ENCODE measurements at places on chromosomes 12 and 14.

DNA sequence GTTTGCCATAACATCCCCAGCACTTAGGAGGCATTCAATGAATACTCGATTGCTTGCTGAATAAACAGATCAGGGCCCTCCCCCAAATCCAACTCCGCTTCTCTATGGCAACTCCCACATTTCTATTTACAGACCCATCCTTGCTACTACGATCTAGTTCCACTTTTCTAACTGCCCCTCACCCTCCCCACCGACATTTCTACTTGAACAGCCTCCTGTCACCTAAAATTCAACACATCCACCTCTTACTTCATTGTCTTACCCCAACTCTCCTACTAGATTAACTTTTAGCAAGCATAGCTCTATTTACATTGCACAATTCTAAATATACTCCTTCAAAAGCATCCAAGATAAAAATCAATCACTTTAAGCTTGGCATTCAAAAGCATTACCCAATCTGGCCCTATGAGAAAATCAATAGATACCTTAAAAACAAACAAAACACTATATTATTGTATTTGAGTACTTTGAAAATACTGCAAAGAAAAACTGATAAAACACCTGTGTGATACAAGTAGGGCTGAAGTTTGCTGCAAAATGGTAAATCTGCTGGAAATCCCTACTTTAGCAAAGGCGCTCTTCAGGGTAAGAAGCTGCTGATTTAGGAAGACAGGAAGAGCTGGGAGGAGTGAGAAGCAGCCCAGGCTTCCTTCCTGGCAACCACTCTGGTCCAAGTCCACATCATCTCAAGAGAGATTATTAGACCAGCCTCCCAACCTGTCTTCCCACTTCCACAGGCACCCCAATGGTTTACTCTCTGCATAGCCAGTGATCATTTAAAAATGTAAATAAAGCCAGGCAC, 96.4 kb downstream of the HECTD4 start:
- no peak for DNase-seq

DNA sequence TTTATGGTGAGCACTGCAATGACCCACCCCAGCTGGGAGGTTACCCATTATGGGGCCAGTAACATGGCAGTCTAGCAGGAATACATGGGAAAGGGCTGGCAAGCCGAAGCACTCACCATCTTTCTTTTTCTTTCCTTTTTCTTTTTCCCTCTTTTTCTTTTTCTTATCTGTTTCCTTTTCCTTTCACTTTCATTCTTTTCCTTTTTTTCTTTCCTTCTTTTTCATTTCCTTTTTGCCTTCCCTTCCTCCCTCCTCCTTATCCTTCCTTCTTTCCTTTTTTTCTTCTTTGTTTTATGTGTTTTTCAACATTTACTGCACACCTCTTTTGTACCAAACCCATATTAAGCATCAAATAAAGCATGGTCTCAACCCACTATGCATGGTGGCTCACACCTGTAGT, 501.1 kb downstream of the MED13L start:
- no peak for DNase-seq

- no peak for DNase-seq
Observed at GRCh38 chr14:60963761-60964160, 17.1 kb downstream of the TRMT5 start.

GRCh38 chr12:13962699-13963098, 18.7 kb downstream of the GRIN2B start:
- DNase-seq: no peak

- DNase-seq: no peak
Observed at GRCh38 chr12:34188974-34189373, 166.7 kb downstream of the ALG10 start.

DNA sequence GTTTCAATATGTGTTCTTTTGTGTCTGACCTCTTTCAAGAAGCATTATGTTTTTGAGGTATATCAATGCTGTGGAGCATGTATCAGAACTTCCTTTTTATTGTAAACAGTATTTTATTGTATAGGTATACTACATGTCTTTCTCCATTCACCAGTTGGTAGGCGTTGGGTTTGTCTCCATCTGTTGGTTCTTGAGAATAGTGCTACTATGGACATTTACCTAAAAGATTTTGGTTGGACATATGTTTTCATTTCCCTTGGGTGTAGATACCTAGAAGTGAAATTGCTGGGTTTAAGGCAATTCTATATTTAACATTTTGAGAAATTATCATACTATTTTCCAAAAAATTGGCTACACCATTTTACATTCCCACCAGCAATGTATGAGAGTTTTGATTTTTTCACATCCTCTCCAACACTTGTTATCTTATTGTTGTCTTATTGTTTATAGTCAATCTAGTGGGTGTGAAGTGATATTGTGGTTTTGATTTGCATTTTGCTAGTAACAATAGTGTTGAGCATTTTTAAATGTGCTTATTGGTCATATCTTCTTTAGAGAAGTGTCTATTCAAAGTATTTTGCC, 409.2 kb downstream of the IPO8 start:
- no peak for DNase-seq

DNA sequence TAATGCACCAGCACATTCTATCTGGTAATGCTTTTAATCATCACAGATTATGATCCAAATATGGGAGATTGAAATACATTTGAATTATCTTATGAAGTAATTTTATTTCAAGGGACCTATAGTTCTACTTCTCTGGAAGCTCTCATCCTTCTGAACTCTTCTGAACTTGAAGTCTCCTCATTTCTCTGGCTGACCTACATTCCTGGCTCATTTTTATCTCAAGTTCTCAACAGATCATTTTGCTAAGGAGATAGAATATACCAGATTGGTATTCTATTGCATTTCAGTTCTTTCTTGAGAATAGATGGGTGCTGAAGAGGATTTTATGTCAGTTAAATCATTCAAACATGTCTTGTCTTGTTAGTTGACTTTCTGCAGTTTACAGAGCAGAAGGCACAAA, 7.9 kb downstream of the HMGA2 start:
- DNase-seq: no peak

DNA sequence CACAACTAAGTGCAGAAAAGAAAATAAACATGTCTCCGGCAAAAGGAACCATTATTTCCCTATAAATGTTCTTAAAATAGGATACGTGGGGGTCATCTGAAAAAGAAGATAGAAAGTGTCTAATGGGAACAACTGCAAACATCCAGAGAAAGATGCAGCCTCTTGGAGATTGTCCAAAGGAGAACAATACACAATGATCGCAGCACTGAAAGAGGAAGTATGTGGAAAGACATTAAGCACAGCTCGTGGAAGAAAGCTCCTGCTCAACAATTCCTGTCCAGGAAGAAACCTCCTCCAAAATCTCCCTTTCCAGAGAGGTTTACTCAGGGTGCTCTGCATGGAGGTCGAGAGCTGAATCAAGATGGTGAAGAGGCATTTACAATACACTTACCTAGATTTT, 2.5 kb upstream of the LALBA start:
- DNase-seq: no peak

DNA sequence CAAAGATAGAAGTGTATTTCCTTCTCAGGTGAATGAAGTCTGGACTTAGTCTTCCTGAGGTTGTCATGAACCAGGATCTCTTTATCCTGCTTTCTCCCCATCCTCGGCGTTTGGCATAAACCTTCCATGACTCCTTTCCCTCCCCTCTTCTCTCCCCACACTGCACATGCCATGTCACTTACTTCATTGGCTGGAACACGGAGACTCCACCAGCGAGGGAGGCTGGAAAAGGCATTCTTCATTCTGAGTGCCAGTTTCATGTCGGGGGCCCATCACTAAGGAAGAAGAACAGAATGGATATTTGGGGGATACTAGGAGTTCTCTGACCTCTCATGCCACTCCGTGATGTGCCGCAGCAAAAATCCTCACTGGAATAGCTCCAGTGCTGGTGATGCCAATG, 105.6 kb downstream of the VCPKMT start:
- no peak for DNase-seq

DNA sequence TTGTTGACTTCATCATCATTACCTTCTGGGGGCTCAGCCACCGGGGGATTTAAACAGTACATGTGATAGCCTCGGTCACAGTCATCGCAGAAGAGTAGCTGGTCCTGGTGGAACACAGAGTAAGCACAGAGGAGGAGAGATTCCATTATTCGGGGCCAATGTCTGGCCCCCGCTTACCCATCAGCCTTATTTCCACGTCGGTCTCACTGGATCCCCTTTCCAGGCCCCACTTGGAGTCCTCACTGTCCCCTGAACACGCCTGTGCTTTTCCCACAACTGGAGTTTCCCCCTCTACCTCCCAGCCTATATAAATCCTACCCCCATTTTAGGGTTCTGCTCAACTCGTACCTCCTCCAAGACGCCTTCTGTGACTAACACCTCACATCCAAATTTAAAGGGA, 274.0 kb downstream of the DPF3 start:
- DNase-seq: no peak

GRCh38 chr12:45354399-45354798, 138.5 kb downstream of the ANO6 start:
- DNase-seq: no peak

- DNase-seq: peak; percentile 81
Observed at GRCh38 chr12:123388177-123388950, 4.4 kb downstream of the KMT5A start.

GRCh38 chr12:27958675-27959074, 13.9 kb downstream of the PTHLH start:
- DNase-seq: no peak

DNA sequence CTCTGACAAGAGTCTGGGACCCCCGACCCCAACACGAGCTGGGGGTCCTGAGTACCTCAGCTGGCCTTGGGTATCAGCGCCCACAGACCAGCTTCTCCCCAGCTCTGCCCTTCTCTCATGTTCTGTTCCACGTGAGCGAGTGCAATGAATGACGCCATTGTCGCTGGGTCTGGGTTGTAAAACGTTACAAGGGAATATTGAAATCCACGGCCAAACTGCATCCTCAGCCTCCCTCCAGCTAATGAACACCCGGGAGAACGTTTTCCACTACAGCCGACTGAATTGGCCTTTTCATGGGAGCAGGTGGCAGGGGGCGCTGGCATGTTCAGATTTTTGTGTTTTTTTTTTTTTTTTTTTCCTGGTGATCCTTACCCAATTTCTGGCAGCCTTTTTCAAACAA, 34.7 kb downstream of the TBX5 start:
- DNase-seq: no peak

- DNase-seq: no peak
Observed at GRCh38 chr12:39348523-39348922, 94.4 kb downstream of the KIF21A start.

DNA sequence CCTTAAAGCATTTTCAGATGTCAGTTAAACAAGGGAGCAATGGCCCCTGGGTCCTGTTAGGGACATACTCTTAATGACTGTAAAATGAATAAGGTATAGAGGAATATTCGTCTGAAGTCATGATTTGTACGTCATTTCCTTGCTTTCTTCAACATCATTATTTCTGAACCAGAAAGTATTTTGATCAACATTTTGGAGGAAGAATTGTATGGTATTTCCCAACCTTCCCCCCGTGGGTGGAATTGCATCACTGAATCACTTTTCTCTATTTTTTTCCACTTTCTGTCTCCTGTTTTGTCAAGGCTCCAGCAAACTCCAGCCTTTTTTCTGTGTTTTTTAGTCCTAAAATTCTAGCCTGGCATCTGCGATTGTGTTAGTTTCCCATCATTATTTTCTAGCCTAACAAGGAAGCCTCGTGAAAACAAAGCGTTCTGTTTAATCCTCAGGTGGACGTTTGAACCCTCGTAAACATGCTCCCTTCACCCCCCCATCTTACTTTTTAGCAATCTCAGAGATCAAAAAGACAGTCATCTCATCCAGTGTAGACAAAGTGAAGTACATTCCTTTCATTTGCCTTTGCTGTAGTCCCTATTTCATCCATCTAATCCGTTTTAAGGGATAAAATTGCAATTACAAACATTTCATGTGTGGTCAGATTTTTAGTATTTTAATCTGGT, 62.3 kb downstream of the ETV6 start:
- DNase-seq: no peak

GRCh38 chr12:85468356-85469157, 188.5 kb downstream of the ALX1 start:
- peak; percentile 39 for DNase-seq

DNA sequence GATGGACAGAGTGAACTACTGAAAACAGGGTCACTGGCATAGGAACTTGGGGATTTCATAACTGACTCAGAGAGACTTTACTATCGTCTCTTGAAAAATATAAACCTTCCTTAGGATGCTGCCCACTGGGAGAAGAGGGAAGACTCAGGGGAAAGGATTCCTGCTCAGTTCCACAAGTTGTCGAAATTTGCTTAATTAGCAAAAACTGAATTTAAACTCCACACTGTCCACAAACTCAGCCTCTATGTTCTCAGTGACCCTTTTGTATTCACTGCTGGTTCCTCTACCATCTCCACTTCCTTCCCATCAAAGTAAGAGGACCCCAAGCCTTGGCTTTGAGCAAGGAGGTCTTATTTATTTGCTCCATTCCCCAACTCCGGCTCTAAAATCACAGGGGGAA, 7.2 kb upstream of the MYL6B start:
- DNase-seq: no peak

DNA sequence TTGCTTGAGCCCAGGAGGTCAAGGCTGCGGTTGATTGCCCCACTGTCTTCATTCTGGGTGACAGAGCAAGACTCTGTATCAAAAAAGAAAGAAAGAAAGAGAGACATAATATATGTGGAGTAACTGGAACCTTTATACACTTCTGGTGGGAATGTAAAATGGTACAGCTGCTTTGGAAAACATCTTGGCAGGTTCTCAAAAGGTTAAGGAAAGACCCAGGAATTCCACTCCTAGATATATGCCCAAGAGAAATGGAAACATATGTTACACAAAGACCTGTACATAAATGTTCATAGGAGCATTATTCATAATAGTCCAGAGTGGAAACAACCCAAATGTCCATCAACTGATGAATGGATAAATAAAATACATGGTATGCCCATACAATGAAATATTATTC, 7.2 kb downstream of the RBMS2 start:
- no peak for DNase-seq

DNA sequence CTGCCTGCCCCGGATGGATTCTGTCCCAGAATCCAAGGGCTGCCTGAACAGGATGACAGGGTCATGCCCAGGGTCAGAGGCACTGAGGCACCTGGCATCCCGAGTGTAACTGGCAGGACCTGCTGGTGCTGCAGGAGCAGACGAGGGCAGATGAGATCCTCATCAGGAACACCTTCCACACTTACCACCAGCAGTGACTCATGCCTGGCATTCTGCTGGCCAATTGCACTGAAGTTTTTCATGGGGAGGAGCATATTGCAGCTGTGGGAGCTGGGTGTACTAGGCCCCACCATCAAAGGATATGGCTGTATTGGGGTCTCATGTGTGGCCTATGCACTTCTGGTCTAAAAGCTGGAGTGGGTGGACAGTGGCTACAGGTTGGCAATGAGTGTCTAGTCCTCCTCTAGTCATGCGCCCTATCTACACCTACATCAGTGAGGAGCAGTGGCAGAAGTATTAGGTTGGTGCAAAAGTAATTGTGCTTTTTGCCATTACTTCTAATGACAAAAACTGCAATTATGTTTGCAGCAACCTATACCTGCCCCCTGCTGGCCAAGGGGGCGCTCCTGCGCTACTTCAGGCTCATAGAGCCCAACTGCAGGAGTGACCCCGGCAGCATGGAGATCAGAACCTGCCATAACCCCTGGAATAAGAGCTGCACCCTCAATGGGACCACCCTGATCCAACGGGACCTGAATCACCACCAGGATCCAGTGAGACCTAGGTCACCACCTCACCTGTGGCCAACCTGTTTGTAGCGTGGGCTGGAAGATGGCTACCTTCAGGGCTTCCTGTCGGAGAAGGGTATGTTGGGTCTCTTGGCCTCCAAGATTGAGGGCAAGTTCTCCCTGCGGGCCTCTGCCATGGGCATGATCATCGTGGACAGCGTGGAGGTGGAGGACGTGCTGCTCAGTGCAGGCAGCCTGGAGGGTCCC, 8.0 kb upstream of the C12orf42 start:
- no peak for DNase-seq

- no peak for DNase-seq
Observed at GRCh38 chr14:72401101-72401625, 468.9 kb downstream of the RGS6 start.
